ENCODE measurements at places on chromosomes 16 and 17. TPM values are rescaled to one million over a fixed set of nuclear protein-coding genes. Genes with fewer than 3 reads are reported as not detected.

CNTNAP4 gene
- total RNA-seq = under 0.01 TPM

ABCC3 gene
- total RNA-seq = 40.8 TPM

PRDM7 gene
- not detected for total RNA-seq

IKZF3 gene
- not detected for total RNA-seq

TRAP1 gene
- total RNA-seq = 137 TPM

MOSMO gene
- 17.6 TPM for total RNA-seq

RHBDL1 gene
- 1.8 TPM for total RNA-seq

TVP23B gene
- total RNA-seq = 29.0 TPM

TMEM114 gene
- total RNA-seq = not detected

HOXB3 gene
- total RNA-seq = 5.1 TPM

CCNF gene
- 40.3 TPM for total RNA-seq

NTN1 gene
- 0.37 TPM for total RNA-seq

HEATR9 gene
- not detected for total RNA-seq

FBXL16 gene
- 0.59 TPM for total RNA-seq

KCTD11 gene
- total RNA-seq = 4.1 TPM

PPP1R27 gene
- not detected for total RNA-seq

ZNF469 gene
- total RNA-seq = 2.9 TPM

GAS7 gene
- 18.4 TPM for total RNA-seq

EFCAB3 gene
- not detected for total RNA-seq

RND2 gene
- 0.39 TPM for total RNA-seq

SERPINF2 gene
- not detected for total RNA-seq

PARD6A gene
- 0.59 TPM for total RNA-seq

ATAD5 gene
- total RNA-seq = 8.0 TPM

CCL11 gene
- total RNA-seq = not detected

NOTUM gene
- total RNA-seq = not detected

OR3A3 gene
- total RNA-seq = not detected

AGRP gene
- not detected for total RNA-seq

HES7 gene
- total RNA-seq = 0.37 TPM

FBXO39 gene
- total RNA-seq = not detected

SOCS1 gene
- total RNA-seq = 1.1 TPM

IRX5 gene
- 5.3 TPM for total RNA-seq

CBX8 gene
- 2.0 TPM for total RNA-seq
